Activated naive CD8-positive, alpha-beta T cell treated with anti-CD3 and anti-CD28 coated beads for 36 hours (primary cell): ENCODE measurements at places on chromosomes 3 and 15. TPM values are rescaled to one million over a fixed set of nuclear protein-coding genes. Genes with fewer than 3 reads are reported as not detected.

The ADAMTS9 gene
- total RNA-seq, result not detected

- DNase-seq, result no peak
Observed at GRCh38 chr15:97761110-97761509, 199.4 kb upstream of the ARRDC4 start.

The C3orf85 gene
- not detected for total RNA-seq

DNA sequence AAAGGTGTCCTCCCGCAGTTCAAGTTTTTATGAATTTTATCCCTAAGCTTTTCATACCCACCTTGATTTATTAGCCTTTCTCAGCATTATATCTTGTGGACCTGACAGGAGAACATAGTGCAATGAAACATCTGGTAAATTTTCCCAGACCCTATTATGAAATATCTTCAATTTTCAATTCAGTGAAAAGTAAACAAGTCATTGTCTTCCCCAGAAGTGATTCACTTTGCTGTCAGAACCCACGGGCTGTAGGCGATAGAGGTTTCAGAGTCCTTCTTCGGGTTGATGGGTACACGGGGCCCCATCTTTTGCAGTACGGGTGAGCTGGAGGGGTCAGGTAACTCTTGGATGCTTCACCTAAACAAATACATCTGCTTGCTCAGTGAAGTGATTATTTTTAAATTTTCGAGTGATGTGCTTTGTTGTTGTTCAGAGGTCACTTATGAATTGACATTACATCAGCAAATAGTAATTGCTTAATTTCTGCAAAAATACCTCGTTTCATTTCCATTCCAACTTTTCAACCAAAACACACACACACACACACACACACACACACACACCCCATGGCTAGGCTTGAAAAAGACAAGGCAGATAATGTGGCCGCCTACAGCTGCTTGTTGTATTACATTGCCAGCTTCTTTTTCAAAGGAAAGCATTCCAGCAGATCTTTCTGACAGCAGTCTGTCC, 102.9 kb downstream of the SEMA6D start:
- DNase-seq, result no peak

GRCh38 chr15:69762373-69763148, 309.9 kb downstream of the RPLP1 start:
- DNase-seq, result no peak

The P2RY13 gene
- not detected for total RNA-seq

The ERICH6 gene
- total RNA-seq, result not detected

- no peak for DNase-seq
Observed at GRCh38 chr3:187765342-187765741, 20.1 kb upstream of the BCL6 start.

The GOLGA6L7 gene
- total RNA-seq, result not detected

GRCh38 chr3:56845505-56845904, 43.8 kb upstream of the ARHGEF3 start:
- no peak for DNase-seq

The RETNLB gene
- not detected for total RNA-seq

The SPINK8 gene
- not detected for total RNA-seq
